ENCODE measurements at places on chromosomes 3 and 15. TPM values are rescaled to one million over a fixed set of nuclear protein-coding genes. Genes with fewer than 3 reads are reported as not detected.

The NOX5 gene
- total RNA-seq: not detected

The SYNPR gene
- not detected for total RNA-seq

The POLQ gene
- total RNA-seq: not detected

The UBP1 gene
- 35.1 TPM for total RNA-seq

The RASGRF1 gene
- total RNA-seq: 3.4 TPM

The CHAC1 gene
- 1.8 TPM for total RNA-seq

The APOD gene
- total RNA-seq: 320 TPM

The MOBP gene
- not detected for total RNA-seq

The RPL32 gene
- 9,435 TPM for total RNA-seq

The LDHAL6B gene
- total RNA-seq: not detected

The FBN1 gene
- total RNA-seq: 76.3 TPM

The EOMES gene
- total RNA-seq: not detected

The TNNC1 gene
- total RNA-seq: 4.4 TPM

- DNase-seq: no peak
These were observed 78.9 kb downstream of the PCSK6 start for GRCh38 chr15:101410612-101411011.

- peak; percentile 64 for DNase-seq
These were observed at the start of gene GOLGA8B for GRCh38 chr15:34583399-34584329. Gene GOLGA8B, minus strand, starts transcription at chr15:34583651. Its CDS starts 47,739 bp downstream, at chr15:34535912.

DNA sequence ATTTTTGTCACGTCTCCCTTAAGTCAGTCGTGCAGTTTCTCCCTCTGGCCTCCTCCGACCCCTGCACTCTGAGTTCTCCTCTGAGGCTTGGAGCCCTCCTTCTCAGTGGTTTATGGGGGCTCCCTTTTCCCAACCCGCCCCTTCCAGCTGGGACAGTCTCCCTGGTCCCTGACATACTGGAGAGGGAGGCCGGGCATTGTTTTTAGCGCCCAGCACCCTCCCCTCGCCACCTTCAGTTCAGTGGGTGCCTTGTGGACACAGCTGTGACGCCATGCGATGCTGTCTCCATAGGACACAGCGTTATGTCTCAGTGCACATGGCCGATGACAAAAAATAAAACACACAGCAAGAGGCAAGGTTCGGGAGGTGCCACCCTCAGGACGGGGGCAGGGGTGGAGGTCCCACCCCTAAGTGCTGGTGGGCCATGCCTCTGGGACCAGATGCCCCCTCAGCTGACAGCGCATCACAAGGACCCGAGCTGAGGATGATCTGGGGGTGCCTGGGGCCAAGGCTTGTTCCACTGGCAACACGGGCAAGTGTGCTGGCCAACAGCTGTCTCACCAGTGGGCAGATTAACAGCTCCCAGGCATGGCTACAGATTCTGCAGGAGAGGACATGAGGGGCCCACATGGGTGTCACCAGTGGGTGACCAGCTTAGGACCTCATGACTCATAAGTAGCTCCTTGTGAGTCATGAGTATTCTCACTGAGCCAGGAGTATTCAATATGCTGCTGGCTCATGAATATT, 81.6 kb downstream of the PLXNA1 start:
- no peak for DNase-seq

- DNase-seq: no peak
These were observed 901 bp upstream of the MANF start for GRCh38 chr3:51384055-51384725.

- no peak for DNase-seq
These were observed 48.6 kb downstream of the GAP43 start for GRCh38 chr3:115671761-115672455.

- no peak for DNase-seq
These were observed 43.1 kb upstream of the SLC25A36 start for GRCh38 chr3:140898340-140899180.

DNA sequence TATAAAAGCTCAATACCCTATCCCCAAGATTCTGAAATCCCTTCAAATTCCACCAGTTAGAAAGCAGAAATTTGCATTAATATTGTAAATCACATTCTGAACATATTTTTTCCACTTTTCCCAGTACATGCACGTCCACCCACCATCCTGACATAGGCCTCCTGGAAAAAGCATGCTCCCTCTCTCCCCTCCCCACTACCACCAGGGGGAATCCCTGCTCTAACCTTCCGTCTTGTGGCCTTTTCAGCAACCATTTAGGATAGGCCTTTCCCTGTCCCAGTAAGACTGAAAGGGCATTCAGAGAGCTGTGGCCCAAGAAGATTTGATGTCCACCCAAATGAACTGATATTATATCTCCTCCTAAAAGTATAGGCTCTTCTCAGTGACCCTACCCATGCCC, 182.1 kb downstream of the ARRDC4 start:
- DNase-seq: no peak

GRCh38 chr15:59340325-59340724, 32.3 kb downstream of the MYO1E start:
- no peak for DNase-seq

DNA sequence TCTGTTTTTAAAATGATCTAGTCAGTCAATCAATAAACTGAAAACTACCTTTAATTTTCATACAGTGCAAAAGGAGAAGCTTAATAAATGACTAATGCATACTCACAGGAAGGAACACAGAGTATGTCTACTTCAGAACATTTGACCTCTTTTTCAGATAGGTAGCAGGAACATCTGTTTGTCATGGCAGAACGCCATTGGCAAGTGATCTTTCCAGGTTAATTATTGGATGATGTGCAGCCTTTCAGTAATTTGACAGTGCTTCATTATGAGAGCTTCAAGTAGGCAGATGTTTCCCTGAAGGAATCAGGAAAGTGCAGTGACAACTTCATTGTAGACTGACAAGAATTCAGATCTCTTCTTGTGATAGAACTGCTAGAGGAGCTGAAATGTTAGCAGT, 325.0 kb downstream of the OTOL1 start:
- DNase-seq: no peak

DNA sequence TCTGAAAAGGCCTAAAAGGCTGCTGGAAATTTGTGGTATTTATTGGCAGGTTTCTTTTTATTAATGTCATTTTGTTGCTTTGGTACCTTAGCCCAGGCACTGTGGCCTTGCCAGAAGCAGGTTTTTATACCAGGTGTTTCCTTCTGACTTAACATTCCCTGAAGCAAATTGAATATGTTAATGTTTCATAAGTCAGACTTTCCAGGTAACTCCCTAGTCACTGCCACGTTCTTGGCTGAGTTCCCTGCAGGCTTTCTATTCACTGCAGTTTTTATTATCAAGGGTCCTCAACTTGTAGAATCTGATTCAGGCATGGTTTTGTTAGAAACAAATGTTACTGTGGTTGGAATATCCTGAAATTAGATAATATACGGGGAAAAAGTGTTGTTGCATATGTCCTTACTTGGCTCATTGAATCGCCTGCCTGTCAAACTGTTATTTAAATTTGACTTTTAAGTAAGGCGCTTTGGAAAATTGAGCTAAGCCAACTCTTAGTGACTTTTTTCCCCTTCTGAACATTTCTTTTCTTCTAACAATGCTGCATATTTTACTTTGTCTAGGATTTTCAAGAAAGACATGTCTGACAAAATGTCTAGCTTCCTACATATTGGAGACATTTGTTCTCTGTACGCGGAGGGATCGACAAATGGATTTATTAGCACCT, 22.9 kb downstream of the ITPR1 start:
- DNase-seq: no peak

- DNase-seq: no peak
These were observed 5.9 kb upstream of the KLHL25 start for GRCh38 chr15:85800478-85801123.

DNA sequence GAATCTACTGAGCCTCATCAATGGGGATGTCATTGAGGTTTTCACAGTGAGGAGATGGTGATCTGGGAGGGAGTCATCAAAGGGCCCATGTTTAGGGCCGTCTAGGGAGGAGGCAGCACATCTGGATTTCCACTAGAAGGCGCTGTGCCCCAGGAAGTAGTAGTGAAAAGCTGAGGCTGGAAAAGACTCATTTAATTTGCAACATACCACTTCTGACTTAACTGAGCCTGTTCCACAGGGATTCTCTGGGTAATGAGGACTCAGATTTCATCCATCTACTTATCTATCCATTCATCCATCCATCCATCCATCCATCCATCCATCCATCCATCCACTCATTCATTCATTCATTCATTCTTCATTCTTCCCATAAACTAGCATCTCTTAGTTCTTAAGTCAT, 17.4 kb upstream of the SHF start:
- DNase-seq: no peak

- no peak for DNase-seq
These were observed 377.3 kb downstream of the SHQ1 start for GRCh38 chr3:72470904-72471417.

DNA sequence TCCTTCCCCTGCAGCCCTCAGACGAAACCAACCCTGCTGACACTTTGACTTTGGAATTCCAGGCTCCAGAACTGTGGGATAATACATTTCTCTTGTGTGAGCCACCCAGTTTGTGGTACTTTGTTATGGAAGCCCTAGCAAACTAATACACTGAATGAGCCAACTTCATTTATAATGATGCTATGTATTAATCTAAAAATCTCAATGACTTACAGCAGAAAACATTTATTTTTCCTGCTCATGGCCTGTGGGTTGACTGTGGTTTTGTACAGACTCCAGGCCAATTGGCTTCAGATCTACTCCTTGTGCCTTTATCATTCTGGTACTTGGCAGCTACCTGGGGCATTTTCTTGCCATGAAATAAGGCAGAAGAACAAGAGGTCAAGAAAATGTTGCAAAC, 152.4 kb downstream of the EBLN2 start:
- no peak for DNase-seq

DNA sequence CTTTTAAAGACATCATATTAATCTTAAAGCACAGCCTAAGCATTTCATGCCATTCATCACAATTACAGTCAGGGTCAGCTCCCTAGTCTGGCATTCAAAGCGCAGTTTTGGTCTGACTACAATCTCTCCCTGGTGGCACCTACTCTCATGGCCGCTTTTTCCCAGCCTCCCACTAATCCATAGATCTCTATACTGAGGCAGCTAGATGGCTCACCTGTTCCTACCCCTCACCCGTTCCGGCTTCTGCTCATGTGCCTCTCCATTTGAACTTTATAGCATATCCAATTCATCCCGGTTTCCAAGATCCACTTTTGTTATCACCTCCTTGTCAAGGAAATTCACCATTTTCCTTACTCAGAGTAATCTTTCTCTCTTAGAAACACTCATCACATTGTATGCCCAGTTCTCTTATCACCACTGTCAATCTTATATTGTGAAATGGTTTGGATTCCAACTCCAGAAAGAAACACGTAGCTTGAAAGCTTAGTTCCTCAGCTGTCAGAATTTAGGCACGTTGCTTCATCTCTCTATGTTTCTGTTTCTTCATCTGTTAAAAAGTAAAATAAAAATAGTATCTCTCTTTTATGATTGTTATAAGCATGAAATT, 220.0 kb upstream of the UBE2E2 start:
- DNase-seq: no peak

- DNase-seq: no peak
These were observed 16.8 kb downstream of the AP4E1 start for GRCh38 chr15:50925281-50925680.

DNA sequence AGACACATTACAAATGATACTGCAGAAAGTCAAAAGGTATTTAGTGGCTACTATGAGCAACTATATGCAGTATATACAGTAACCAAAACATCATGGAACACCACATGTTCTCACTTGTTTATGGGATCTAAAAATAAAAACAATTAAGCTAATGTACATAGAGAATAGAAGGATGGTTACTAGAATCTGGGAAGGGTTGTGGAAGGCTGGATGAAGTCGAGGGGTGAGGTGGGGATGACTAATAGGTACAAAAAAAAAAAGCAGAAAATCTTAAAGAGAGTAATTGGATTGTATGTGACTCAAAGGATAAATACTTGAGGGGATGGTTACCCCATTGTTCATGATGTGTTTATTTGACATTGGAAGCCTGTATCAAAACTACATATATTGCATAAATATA, 848.8 kb upstream of the GBE1 start:
- DNase-seq: no peak

Data from uterus (tissue), 4 donors.